ENCODE measurements at places on chromosomes 1 and 21.

DNA sequence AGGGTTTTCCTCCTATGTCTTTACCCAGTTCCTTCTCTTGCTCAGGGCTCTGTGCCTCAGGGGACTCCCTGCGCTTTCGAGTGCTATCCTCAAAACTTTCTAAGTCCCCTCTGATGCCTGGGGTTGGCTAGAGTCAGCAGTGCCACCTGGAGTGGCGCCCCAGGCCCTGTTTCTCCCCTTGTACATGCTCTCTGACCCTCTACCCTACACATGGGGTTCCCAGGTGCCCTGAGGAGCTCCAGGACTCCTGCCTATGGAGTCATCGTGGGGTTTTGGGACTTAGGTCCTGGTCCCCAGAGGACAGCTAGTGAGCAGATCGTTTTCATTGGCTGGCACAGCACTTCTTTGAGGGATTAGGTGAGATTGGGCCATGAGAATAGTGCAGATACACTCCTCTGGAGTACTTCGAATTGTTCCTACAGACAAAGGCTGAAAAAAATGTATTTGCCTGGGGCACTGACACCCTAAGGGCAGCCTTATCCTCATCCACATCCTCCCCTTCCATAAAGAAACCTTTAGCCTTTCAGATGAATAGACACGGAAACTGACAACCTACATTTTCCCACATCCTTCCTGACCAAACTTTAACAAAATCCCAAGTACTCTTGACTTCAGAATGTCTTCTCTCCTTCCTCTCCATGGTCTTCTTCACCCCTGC, 41.5 kb downstream of the LGR6 start:
- DNase-seq: no peak

DNA sequence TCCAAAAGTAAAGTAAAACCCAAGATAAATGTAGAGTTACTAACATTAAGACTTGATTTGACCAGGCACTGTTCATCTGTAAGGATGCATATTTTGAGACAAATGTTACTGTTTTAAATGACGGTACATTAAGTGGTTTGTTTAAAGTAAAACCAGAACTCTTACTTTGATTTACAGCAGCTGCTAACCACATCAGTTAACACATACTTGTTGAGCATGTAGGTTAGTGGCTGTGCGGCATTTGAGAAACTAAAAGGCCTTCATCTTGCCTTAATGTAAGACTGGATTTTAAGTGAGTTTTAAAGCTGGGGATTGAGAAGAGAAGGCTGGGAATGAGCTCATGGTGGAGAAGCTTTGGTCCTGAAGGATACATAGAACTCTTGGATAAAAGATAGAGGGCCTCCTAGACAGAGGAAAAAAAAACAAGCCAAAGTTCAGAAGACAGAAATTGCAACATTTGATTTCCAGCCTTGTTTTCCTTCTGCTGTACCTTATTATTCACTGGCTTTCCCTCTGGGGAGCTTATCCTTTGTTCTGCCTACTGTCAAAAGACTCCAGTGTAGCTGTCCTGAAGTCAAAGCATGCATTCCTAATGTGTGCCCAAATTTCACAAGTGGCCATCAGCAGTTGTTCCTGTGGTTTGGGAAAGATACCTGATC, 66.6 kb downstream of the MTR start:
- peak; percentile 58 for DNase-seq

DNA sequence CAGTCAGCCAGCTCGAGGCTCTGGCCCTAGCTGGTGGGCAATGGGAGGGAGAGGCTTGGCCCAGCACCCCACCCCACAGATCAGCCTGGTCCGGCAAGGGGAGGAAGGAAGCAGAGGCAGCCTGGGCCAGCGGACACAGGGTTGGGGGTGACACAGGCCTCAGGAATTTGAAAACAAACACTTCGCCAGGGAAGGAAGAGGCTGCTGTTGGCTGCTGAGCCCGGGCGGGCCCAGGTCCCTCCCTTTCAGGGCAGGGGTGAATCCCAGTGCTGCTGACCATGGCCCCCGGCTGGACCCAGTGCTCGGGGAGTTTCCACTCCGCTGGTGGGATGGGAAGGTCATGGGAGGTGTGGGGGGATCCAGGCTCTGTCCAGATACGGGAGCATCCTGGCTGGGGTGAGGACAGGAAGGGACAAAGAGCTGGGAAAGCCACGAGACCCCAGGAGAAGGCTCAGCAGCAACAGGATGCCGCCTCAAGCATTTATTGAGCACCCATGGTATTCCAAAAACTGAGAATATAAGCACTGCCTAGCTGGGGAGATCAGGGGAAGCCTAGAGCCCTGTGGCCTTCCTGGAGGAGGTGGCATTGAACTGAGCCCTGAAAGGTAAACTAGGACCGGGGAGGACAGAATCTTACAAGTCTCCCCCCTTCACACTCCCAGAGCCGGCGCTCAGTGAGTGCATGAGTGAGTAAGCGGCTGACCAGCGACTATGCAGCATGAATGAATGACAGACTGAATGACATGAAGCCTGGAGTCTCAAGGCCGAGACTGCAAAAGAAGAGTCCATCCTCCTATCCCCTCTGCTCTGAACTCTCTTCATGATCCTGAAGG, 26.2 kb upstream of the EPHA2 start:
- peak; percentile 95 for DNase-seq

DNA sequence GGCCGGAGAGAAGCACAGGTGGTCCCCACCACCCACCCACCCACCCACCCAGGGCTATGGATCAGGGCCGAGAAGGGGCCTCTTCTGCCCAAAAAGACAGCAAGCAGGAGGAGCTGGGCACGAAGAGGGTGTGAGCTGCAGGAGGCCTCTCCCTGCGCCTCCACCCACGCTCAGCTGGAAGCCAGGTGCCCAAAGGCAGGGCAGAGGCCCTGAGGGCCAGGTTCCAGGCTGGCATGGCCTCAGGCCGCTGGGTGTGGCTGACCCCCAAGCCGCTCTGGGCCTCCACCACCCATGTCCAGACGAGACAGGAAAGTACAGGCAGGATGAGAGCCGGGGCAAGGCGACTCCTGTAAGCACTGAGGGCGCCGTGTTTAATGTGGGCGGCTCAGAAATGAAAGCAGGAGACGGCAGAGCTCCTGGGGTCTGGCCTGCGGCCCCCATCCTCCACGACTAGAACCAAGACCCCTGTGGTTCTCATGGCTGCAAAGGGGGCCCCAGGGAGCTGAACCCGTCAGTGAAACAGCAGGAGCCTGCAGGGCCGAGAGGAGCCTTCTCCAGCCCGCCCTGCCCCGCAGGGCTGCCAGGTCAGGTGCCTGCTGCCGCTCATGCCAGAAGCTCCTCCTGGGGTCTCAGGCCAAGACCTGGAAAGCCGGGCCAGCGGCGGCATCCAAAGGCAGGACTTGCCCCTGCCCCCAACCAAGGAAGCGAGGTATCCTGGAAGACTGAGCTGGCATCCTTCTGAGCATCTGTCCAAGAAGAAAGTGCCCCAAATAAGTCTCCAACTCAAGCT, 56.0 kb downstream of the MEGF6 start:
- DNase-seq: no peak

DNA sequence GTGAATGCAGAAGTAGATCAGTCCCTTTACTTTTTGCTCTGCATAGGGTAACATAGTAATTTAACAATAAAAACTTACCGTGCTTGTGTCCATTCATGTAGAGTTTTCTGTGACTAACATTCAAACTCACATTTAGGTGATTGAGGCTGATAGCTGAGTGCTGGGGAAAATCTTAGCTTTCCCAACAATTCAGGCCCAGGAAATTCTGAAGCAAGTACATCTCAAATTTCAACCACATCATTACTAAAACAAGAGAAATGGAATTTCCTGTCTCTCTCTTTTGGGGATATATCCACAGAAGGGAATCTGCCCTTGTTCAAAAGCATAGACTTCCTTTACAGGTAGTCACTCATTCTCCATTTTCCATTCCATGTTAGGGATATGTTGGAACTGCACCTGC, 33.1 kb upstream of the C1orf146 start:
- peak; percentile 82 for DNase-seq

DNA sequence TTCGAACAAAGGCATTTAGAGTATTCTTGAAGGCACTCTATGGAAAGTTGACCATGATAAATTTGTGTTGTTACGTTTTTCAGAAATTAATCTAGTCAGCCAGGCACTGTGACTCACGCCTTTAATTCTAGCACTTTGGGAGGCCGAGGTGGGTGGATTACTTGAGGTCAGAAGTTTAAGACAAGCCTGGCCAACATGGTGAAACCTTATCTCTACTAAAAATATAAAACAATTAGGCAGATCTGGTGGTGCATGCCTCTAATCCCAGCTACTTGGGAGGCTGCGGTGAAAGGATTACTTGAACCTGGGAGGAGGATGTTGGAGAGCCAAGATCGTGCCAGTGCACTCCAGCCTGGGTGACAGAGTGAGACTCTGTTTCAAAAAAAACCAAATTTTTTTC, 130.6 kb upstream of the BRINP3 start:
- DNase-seq: no peak

- DNase-seq: no peak
These were observed 194.6 kb upstream of the RRP15 start for GRCh38 chr1:218090459-218090858.

DNA sequence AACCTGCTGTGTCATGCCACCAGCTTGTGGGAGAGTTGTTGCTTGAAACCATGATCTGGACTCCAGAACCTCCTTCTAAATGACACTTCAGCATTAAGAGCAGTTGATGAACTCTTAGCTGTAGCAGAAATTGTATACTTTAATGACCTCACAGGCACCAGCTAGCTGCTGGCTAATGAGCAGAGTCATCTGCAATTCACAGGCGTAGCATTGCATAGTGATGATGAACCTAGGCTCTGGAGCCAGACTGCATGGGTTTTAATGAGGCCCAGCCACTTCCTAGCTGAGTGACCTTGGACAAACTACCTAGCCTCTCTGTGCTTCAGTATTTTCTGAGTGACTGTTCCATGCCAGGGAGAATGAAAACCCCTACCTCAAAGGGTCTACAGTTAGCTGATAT, 407.1 kb downstream of the LMO4 start:
- DNase-seq: no peak

GRCh38 chr1:155455588-155456195, 106.9 kb downstream of the ASH1L start:
- peak; percentile 53 for DNase-seq

DNA sequence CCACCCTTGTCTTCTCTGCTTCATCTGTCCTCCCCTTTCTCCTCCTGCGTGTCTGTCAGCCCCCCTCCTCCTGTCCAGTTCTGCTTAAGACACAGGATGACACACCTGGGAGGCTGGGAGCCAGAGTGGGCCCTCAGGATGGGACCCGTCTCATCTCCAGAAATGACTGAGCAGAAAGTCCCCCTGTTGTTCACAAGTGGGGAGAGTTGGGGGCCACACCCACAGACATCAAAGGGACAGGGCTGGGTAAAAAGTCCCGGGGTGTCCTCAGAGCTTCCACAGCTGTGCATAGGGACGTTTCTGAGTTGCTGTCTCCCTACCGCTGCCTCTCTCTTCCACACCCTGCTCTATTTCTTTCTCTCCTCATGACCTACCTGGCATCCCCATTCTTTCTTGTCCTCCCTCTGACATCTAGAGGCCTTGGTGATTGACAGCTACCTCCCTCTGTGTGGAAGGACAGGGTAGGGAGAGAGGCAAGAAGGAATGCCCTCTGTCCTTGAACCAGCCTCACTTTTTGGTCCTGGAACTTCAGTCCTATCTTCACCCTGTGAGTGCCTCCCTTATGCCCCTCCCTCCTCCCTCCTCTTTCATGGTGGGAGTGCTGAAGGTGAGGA, 19.5 kb upstream of the SH2D2A start:
- no peak for DNase-seq

DNA sequence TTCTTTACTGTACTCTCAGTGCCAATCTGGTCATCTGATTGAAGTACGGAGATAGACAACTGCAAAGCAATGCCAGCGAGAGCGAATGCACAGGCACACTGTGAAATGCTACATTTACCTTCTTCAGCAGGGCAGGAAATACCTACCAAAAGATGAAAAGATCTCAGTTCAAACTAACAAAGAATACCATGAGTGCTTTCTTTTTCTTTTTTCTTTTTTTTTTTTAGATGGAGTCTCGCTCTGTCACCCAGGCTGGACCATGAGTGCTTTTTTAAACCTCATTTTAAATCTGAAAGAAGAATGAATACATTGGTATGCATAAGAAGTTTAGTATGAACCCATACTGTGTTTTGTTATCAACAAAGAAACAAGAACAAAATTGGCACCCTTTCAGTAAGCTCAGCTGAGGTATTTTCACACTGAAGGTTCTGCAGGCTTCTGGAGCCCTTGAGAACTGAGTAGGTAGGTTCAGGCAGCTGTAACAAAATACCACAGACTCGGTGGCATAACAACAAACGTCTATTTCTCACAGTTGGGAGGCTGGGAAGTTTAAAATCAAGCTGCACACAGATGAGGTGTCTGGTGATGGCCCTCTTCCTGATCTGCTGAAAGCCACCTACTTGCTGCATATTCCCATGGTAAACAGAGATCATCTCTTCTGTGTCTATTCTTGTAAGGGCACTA, 1.7 kb upstream of the CHI3L2 start:
- peak; percentile 11 for DNase-seq

DNA sequence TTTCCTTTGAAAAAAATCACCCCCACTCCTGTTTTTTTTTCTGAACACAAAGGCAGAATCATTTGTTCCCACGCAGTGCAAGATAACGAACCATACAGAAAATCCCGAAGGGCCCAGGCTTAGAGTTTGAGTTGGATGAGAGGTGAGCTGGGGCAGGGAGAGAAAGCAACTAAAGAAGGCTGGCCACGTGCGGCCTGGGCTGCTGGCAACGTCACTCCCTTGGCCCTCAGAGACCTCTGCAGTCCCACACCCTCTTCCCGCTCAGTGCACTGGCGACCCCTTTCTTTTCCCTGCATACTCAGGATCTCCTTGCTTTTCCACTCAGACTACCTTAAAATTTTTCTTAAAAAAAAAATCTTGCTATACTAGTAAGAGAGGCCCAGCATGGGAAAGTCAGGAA, 28.2 kb upstream of the CRNN start:
- no peak for DNase-seq

GRCh38 chr1:237444120-237444790, 402.3 kb downstream of the RYR2 start:
- DNase-seq: no peak

- DNase-seq: peak; percentile 72
These were observed 14.0 kb upstream of the UMODL1 start for GRCh38 chr21:42056996-42057689.

DNA sequence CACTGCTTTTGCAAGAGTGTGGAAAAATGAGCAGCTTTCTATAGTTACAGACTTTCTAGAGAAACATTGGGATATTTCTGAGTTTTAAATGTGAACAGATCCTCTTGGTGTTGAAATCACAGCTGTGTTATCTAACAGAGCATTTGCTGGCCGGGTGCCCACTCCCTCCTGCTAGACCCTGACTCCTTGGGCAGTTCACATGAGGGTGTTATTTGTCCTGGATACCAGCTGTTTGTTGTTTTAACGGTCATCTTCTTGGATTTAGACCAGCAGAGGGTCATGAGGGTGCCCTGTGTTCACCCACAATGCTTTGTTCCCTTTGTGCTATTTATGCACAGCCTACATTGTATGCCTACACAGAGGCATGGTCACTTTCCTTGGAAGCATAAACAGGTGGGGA, 67.1 kb downstream of the CENPF start:
- peak; percentile 49 for DNase-seq

GRCh38 chr1:36517011-36517771, 34.5 kb upstream of the CSF3R start:
- peak; percentile 13 for DNase-seq

- DNase-seq: no peak
These were observed 112.0 kb downstream of the UBE2U start for GRCh38 chr1:64315402-64315801.

All from adipocyte (in vitro differentiated cells).